ENCODE measurements at places on chromosomes 7 and 10.

DNA sequence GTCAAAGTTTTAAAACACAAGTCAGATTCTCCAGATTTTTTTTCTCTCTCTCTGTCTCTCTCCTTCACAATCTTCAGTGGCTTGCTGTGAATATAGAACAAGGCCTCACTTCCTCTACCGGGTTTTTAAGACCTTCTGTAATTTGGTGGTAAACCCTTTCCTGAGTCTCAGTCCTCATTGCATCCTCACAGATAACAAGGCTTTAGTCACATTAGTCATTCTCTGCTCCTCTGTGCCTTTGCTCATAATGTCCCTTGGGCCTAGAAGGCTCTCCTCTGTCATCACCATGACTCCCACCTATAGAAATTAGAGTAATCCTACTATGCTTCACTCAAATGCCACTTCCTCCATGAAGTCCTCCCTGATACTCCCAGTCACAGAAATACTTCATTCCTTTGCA is 172.7 kb upstream of the HPS1 start:
- no peak for DNase-seq

GRCh38 chr10:11224321-11224720 is 206.6 kb downstream of the CELF2 start:
- no peak for DNase-seq

GRCh38 chr7:2566348-2566889 is 7.6 kb downstream of the IQCE start:
- DNase-seq, result no peak

- DNase-seq, result no peak
These were observed 3.4 kb upstream of the TAS2R60 start for GRCh38 chr7:143439866-143440265.

GRCh38 chr7:115085421-115085820 is 163.5 kb downstream of the MDFIC start:
- no peak for DNase-seq

DNA sequence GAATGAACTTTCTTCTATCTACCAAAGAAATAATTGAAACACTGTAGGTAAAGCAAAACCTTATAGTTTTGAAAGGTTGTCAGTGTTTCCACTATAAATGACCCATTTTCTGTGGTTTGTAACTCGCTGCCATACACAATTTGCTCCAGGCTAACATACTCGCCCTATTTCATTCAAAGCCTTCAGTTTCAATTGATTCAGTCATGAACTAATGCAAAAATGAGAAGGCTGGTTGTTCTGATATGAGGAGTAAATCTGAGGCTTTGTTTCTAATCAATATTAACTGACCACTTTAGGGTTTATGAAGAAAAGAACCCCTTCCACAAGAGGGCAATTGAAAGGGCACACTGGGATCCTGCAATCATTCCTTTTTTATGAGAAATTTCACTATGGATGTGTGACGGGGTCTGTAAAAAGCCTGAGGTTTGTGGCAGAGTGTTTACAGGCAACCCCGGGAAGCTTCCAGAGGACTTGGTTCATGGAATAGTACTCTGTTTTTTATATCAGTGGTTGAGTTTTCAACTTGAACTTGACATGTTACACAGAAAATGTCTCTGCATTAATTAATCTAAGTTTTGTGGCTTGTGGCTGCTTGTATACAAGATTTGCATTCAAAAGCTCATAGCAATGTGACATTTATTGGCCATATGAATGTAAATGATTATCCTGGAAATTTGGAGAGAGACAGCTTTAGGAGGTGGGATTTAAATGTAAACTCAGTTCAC is 133.2 kb downstream of the NRP1 start:
- DNase-seq, result no peak

- no peak for DNase-seq
These were observed 36.7 kb upstream of the GRID1 start for GRCh38 chr10:86403183-86403797.

GRCh38 chr7:80611779-80612178 is 26.7 kb upstream of the CD36 start:
- DNase-seq, result no peak

GRCh38 chr7:128108641-128109423 is 77.6 kb upstream of the LRRC4 start:
- DNase-seq, result no peak

GRCh38 chr10:74898201-74898976 is 72.0 kb downstream of the KAT6B start:
- no peak for DNase-seq

GRCh38 chr7:133489906-133490305 is 237.0 kb downstream of the EXOC4 start:
- no peak for DNase-seq

GRCh38 chr7:4951903-4952636 is 6.9 kb downstream of the MMD2 start:
- peak; percentile 23 for DNase-seq

DNA sequence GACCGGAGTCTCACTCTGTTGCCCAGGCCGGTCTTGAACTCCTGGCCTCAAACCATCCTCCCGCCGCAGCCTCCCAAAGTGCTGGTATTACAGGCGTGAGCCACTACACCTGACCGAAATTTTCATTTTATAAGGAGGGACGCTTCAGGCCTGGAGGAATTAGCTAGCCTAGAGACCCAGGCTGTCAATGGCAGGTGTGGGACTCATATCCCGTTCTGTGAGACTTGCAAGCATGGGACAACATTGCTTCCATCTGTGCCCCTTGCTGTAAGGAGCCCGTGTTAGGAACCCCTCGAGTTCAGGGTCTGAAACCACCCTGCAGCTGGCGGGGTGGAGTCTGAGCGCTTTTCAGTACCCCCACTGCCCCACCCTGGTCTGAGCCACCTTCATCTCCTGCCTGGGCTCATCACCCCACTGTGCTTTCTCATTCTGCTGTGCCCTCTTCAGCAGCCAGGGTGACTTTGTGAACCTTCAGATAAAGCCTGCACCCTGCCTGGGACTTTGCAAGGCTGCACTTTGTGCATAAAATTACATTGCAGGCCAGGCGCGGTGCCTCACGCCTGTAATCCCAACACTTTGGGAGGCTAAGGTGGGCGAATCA is 1.3 kb upstream of the DAGLB start:
- no peak for DNase-seq

- no peak for DNase-seq
These were observed 130.0 kb downstream of the PLXDC2 start for GRCh38 chr10:19946245-19946644.

DNA sequence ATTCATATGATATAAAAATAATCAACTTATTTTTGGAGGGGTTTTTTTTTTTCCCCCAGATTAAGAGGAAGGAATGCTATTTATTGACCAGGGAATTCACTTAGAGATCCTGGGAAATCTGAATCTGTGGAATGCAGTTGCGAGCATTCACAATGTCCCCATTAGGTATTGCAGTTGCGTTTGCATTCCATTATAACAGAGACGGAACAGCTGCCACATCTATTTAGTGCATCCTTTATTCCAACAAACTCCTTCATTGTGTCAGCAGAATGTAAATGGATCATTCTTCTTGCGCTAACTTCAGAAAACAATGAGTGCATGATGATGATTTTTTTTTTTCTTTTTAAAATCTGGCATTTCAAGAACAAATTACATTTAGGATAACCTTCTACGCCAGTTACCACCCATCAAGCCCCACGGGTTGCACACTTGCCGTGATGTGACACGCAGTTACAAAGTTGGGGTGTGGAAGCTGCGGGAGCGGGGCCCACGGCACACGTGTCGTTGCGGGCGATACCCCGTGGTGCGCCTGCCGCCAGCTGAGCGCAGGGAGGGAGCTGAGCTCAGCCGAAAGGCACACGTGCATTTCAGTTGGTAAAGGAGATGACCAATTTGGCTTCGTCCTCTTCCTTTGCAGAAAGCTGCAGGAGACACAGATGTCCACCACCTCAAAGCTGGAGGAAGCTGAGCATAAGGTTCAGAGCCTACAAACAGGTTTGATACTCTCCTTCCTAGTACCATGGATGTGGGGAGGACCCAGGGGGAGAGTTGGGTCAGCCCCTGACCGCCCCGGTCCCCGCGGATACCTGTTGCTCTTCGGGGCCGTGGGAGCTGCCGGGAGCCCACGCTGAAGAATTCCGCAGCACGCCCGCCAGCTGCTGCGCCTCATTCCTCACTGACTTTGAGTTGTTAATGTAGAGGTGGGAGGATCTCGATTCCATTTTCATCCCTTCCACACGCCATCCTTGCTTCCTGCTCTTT is 175.3 kb upstream of the SH2B2 start:
- peak; percentile 52 for DNase-seq

GRCh38 chr10:128180843-128181242 is 54.6 kb upstream of the MKI67 start:
- DNase-seq, result no peak

GRCh38 chr10:124364674-124365073 is 54.0 kb downstream of the OAT start:
- DNase-seq, result no peak

DNA sequence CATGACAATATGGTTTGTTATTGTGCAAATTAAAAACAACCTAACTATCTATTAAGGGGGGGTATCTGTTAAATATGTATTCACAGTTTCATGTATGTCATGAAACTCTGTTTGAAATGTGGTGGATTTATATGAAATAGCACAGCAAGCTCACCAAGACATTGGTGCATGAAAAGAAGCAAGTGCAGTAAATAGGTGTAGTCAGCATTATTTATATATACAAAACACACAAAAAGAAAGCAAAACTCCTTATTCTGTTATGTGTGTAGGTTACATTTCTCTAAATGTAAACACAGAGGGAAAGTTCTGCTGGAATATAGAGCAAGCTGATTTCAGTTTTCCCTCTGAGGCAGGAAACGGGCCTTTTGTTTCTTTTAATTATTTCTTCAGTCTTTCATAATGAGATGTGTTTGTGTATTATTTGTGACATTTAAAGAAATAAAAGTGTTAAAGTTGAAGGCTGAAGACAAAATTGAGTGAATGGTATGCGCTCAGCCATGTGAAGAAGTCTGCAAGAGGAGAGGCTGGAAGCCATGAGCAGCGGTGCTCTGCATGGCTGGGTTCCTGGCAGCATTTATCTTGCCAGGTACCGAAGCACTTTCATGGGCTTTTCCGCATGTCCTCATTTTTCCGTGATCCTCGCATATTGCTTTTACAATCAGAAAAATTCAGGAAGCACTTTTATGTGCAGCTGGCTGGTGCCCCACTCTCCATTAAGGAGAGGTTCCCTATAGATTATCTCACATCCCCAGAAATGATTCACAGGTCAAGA is 38.5 kb downstream of the GRID1 start:
- no peak for DNase-seq

GRCh38 chr10:101625821-101626412 is 37.8 kb downstream of the DPCD start:
- DNase-seq, result no peak

- no peak for DNase-seq
These were observed 28.8 kb upstream of the SNX13 start for GRCh38 chr7:17968791-17969715.

GRCh38 chr10:92627845-92628480 is 35.0 kb downstream of the KIF11 start:
- no peak for DNase-seq

GRCh38 chr10:70376436-70377378 is 5.7 kb downstream of the LRRC20 start:
- no peak for DNase-seq
